ENCODE measurements at places on chromosomes 7 and 10.

DNA sequence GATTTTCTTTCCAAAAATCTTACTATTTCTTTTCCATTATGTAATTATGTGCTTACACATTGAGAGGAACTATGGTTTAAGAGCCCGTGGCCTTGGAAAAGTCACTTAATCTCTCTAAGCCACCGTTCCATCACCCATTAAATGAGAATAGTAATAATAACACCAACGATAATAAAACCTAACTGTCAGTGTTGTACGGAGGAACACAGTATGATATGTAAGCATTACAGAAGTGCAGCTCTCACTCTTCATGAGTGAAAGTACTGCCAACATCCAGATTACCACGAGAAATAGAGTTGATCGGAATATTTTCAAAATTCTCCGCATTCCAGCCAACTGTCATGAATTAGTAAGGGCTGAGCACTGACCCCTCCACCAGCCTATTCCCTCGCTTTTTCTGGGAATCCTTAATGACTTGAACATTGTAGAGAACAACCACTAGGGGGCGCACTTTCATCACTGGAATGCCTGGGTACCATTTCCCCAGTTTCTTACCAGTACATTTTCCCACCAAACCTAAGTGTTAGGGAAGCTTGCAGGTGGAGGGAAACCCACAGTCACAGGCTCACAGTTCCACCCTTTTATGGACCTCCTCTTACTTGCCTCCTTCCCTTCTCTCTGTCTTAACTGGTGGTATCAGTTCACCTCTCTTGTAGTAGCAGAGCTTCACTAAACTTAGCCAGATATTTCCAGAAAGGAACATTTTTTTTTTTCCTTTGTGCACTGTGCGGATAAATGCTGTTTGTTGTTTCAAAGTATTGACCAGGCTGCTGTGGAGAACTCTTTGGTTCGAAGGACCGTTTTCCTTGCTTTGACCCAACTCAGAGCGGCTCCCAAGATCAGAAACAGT lies 27.8 kb downstream of the NKX2-3 start:
- no peak overlapping the region for H3K4me3 ChIP-seq
- no peaks in the 10 kb centered on the region for H3K27me3 ChIP-seq
- peak; percentile 71 for DNase-seq

DNA sequence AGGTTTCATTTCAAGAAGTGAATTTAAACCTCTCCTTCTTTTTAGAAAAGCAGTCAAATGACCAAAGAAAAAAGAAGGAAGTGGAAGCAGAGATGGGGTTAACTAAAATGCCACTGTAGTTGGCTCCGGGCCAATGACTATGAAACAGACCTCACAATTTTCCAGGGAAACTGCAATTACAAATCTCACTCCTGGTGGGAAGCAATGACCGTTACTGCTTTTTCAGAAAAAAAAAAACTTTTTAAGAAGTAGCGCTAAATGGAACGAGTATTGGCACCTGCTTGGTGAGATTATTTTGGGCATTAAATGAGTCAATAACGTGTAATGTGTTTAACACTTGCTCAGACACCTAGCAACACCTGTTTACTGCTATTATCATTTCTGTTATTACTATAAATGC lies 1.2 kb downstream of the SFRP4 start:
- no peak for DNase-seq
- H3K4me1 ChIP-seq: no peaks in the 10 kb centered on the region
- no peak overlapping the region for H3K4me3 ChIP-seq
- H3K36me3 ChIP-seq: no peaks in the 10 kb centered on the region
- H3K27me3 ChIP-seq: no peaks in the 10 kb centered on the region

GRCh38 chr10:128186959-128187787 lies 61.0 kb upstream of the MKI67 start:
- no peaks in the 10 kb centered on the region for H3K36me3 ChIP-seq
- no peak for DNase-seq
- no peaks in the 10 kb centered on the region for H3K4me1 ChIP-seq
- H3K27me3 ChIP-seq: no peaks in the 10 kb centered on the region
- H3K4me3 ChIP-seq: no peak overlapping the region

DNA sequence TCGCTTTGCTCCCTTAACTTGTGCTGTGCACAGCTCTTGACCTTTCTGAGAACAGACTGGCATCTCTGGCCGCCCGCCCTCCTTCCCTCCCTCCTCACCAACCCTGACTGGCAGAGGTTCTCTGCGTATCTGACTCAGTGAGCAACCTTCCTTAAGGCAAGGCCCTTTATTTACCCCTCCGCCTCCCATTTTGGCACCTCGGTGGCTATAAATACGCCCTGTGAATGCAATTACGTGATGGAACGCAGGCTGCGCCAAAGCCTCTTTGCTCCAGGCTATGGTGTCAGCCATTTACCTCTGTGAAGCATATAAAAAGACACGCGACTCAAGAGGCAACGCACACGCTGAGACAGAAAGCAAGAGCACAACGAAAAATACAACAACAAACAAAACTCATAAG lies 764.3 kb downstream of the SUGCT start:
- H3K27ac ChIP-seq: no peak overlapping the region
- DNase-seq: no peak
- no peaks in the 10 kb centered on the region for H3K4me1 ChIP-seq
- H3K4me3 ChIP-seq: no peak overlapping the region
- no peaks in the 10 kb centered on the region for H3K36me3 ChIP-seq

- no peaks in the 10 kb centered on the region for H3K4me1 ChIP-seq
- H3K27ac ChIP-seq: no peak overlapping the region
- no peaks in the 10 kb centered on the region for H3K27me3 ChIP-seq
- H3K4me3 ChIP-seq: no peak overlapping the region
Measured at GRCh38 chr10:10617686-10618085, 400.0 kb upstream of the CELF2 start.

- H3K36me3 ChIP-seq: no peaks in the 10 kb centered on the region
- no peaks in the 10 kb centered on the region for H3K4me1 ChIP-seq
- no peak overlapping the region for H3K27ac ChIP-seq
Measured at GRCh38 chr7:132697003-132697402, 120.7 kb upstream of the PLXNA4 start.
